ENCODE measurements at places on chromosomes 2 and 18.
A peak's percentile ranks its signal among the peaks of the same experiment; 100 is the strongest.

DNA sequence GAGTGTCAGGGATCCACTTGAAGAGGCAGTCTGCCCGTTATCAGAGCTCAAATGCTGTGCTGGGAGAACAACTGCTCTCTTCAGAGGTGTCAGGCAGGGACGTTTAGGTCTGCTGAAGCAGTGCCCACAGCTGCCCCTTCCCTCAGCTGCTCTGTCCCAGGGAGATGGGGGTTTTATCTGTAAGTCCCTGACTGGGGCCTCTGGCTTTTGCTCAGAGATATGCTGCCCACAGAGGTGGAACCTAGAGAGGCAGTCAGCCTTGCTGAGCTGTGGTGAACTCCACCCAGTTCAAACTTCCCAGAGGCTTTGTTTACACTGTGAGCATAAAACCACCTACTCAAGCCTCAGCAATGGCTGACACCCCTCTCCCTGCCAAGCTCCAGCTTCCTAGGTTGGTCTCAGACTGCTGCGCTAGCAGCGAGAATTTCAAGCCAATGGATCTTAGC lies 38.1 kb downstream of the PLEK start:
- no peak for DNase-seq

- DNase-seq, result no peak
Observed at GRCh38 chr18:25725501-25725900, 364.9 kb downstream of the SS18 start.

DNA sequence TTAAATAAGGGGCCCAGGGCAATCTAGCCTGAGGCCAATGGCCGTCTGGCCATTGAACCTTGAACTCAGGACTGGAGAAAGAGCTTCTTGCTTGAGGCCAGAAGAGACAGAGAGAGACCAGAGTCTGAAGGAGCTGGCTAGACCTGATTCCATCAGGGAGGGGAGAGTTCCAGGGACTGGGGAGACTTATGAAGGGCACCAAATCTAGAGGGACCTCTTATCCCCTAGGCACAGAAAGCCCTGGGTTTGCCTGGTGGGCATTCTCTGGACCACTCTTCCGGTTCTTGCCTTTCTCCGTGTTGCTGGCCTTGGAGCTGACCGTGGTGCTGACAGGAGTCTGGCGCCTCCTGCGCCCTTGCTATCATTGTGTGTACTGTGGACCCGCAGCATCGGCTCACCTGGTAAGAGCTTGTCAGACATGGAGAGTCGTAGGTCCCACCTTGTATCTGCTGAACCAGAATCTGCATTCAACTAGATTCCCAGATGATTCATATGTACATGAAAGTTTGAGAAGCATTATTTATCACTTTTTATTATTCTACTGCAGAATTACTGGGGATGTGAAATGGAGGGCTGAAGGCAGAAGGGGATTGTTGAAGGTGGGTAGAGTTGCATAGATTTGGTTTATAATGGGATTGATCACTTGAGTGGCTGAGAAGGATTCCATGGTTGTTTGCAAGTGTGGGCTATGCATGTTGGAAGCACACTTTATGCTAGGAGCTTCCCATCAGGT lies 4.3 kb upstream of the TRPM8 start:
- no peak for DNase-seq

DNA sequence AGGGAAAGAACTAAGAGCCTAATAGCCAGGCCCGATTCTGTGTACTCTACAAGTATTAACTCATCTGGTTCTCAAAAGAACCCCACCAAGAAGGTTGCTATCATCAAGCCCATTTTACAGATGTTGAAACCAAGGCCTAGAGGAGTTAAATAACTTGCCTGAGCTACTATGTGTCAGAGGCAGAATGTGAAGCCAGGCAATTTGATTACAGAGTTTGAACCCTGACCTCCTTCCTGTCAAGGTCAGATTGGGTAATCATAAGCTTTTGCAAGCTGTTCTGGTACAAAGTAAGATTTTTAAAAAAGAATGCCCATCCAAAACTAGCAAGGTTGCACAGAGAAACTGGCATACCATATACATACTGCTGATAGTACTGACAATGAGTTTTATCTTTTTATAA lies 227.1 kb downstream of the HAUS1 start:
- DNase-seq, result no peak

GRCh38 chr2:96470636-96471035 lies 34.5 kb downstream of the NEURL3 start:
- peak; percentile 18 for DNase-seq

GRCh38 chr2:119279666-119280065 lies 56.0 kb downstream of the STEAP3 start:
- no peak for DNase-seq

- no peak for DNase-seq
Observed at GRCh38 chr2:4553241-4553640, 849.9 kb downstream of the DCDC2C start.

DNA sequence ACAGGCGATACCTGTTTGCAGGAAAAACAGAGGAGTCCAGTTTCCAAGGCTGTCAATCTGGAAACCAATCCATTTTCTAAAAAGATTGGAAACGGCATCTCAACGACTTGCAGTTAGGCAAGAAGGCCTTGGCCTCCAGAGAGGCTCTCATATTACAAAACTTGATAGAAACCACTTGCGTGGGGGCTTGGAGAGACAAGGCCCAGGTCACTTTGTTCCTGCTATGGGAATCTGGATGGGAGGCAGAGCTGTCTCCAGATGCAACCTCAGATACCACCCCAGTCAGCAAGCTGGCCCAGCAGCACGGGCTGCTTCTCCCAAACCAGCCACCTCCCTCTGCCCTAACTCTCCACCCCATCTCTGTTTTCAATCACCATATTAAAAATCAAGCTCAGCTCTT lies 298.8 kb downstream of the TNS1 start:
- DNase-seq, result no peak

GRCh38 chr2:126894585-126895182 lies 4.0 kb upstream of the TEX51 start:
- no peak for DNase-seq

DNA sequence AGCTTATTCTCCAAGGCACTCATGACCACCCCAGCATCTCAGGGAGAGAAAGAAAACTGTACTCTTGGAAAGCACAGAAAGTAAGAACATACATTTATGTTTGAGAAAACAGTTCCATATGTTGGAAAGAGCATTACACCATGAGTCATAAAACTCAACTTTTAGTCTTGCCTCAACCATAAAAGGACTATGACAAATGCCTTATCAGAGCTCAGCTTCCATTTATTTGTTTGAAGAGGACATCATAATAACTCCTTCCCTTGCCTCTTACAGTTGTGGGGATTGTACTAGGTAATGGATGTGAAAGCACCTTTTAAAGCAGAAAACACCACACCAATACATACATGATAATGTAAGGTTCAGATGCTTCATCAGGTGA lies 370.8 kb downstream of the LNPK start:
- DNase-seq, result no peak

DNA sequence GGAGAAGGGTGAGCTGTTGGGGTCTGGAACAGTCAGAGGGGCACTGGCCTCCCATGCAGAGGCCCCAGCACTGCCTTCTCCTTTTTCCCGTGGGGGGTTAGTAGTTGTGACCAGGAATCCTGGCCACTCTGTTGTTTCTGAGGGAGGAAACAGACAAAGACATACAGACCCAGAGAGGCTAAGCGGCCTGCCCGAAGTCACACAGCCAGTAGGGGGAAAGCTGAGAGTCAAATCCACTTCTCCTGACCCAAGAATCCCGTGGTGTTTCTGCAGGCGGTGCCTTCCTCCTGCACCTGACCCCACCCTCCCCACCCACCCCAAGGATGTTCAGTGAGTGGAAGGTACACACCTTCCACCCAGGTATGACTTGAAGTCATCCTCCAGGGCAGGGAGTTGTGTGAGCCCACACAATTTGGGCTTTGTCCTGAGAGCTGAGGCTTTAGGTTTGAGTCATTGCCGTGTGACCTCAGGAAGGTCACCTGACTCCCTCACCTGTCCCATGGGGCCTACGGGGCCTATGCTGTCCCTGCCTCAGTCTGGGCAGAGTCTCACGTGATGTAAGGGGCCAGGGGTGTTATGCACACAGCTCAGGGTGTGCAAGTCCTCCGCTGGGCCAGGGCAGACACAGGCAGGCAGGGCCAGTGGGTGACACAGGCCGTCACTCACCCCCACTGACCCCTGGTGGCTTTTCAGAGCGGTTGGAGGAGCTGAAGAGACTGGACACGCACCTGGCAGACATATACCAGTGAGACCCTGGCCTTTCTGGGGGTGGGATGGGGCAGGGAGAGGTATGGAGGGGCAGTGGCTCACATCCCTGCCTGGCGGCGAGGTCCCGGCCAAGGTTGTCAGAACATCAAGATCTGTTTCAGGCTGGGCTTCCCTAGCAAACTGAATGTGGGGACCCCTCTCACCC lies 5.0 kb downstream of the NT5DC4 start:
- DNase-seq, result no peak

DNA sequence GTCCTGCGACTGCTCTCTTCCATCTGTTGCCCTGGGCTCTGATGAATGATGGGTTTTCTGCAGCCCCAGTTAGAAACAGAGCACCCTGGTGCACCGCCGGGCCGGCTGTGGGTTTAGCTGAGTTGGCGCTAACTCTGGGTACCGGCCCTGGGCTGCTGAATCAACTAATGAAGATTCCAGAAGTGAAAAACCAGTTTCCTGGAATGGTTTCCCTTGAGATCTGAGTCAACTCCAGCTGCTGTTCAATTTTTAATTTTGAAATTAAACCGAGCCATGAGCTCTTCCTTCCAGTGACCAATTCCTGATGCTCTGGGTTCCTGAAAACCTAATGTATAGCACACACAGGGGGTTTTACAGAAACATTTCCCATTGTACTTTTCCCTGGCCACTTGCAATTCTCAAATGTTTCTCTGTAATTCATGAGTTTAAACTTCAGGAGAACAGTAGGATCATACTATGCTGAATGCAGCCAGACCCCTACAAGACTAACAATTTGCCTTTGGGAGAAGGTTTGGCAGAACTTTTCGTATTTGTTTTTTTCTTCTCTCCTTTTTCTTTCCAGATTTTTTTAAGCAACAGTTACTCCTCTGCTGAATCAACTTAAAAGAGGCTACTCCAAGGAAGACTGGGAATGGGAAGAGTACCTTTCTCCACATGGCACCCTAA lies 5.5 kb downstream of the COL6A3 start:
- DNase-seq, result no peak

- DNase-seq, result no peak
Observed at GRCh38 chr2:181680055-181680936, at the start of gene NEUROD1. Gene NEUROD1, minus strand, starts transcription at chr2:181680517. Its CDS starts 1,657 bp downstream, at chr2:181678860.

DNA sequence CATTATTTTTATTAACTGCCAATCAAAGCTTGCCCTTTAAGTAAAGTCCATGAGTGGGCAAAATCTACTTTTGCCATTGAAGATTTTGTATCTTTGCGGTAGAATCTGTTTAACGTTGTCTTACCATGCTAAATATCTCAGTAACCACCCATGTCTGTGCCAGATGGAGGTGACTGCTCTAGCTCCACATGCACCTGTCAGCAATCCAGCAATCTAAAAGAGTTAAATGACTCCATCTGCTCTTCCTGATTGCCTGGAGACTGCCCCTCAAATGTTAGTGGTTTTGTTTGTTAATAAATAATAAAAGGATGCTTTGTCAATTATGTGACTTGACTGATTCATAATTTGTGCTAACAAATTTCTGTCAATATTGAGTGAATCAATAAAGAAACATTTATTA lies 141.7 kb downstream of the RBM43 start:
- DNase-seq, result no peak

- no peak for DNase-seq
Observed at GRCh38 chr18:29251681-29252080, 1074.8 kb upstream of the CDH2 start.

DNA sequence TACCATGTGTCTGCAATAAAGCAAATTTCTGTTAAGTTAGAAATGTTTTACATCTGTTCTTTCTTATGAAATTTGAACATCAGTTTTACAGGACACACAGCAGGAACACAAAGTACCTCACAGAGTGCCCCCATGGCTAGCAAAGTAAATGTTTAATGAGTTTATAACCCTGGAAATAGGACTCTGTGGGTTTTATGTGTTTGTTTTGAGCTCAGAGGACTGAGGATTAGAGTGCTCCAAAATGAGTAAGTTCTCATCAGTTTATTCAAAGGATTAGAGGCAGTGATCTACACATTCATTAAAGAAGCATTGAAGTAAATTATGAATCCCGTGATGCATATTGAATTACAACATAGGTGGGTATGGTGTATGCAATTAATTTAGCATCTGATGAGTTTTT lies 281.8 kb downstream of the GULP1 start:
- DNase-seq, result no peak

GRCh38 chr2:219118504-219118903 lies 42.1 kb downstream of the NHEJ1 start:
- DNase-seq, result no peak

DNA sequence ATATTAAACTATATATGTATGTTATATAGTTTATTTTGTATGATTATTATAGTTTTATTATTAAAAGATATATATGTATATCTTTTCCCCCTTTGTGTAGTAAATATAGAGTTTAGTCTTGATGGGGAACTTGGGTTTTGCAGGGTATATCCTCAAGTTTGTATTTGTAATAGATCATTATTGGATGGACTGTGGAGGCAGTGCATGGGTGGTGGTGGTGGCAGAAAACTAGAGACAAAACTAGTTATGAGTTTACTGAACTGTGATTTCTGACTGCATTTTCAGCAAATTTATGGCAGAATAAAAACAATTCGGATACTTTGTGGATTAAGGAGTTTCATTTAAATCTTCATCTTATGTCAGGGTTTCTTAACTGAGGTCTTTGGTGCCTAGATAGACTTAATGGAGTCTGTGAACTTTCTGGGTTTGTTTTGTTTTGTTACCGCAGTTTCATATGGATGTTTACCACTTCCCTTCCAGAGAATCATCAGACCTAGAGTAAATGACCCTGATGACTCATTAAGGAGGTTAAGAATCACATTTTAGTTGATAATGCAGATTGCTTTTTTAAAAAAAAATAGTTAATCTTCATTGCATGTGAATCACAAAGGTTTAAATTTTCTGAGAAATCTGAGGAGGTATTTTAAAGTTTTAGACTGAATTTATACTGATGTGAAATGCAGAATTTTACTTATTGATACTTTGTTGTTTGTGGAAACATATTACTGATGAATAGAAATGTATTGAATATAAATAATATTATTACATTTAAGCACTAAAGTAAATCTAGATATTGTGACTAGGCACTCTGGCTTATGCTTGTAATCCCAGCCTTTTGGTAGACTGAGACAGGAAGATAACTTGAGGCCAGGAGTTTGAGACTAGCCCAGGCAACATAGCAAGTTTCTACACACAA lies 14.5 kb downstream of the EPC2 start:
- DNase-seq, result no peak

- DNase-seq, result no peak
Observed at GRCh38 chr2:151906633-151906998, 78.4 kb upstream of the ARL5A start.

- DNase-seq, result no peak
Observed at GRCh38 chr18:63387861-63388260, 20.9 kb upstream of the KDSR start.

- DNase-seq, result no peak
Observed at GRCh38 chr2:211741966-211742365, 796.6 kb downstream of the ERBB4 start.

DNA sequence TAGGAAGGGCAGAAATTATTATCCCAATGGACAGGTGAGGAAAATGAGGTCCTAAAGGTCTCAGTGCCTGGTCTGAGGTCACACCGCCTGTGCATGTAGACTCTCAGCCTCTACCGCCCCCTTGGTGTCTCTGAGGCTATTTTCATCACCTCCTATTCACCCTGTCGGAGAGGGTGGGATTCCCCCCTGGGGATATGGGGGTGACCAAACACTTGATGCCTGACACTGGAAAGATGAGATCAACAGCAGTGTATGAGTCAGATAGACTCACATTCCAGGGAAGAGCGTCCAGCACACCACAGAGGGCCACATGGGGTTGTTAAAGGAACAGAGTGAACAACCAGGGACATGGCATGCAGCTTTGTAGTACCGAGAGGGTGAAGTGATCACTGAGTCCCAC lies 199.7 kb downstream of the SMAD2 start:
- DNase-seq, result no peak
